Effector CD4-positive, alpha-beta T cell (primary cell): ENCODE measurements at places on chromosomes 6 and 20.

DNA sequence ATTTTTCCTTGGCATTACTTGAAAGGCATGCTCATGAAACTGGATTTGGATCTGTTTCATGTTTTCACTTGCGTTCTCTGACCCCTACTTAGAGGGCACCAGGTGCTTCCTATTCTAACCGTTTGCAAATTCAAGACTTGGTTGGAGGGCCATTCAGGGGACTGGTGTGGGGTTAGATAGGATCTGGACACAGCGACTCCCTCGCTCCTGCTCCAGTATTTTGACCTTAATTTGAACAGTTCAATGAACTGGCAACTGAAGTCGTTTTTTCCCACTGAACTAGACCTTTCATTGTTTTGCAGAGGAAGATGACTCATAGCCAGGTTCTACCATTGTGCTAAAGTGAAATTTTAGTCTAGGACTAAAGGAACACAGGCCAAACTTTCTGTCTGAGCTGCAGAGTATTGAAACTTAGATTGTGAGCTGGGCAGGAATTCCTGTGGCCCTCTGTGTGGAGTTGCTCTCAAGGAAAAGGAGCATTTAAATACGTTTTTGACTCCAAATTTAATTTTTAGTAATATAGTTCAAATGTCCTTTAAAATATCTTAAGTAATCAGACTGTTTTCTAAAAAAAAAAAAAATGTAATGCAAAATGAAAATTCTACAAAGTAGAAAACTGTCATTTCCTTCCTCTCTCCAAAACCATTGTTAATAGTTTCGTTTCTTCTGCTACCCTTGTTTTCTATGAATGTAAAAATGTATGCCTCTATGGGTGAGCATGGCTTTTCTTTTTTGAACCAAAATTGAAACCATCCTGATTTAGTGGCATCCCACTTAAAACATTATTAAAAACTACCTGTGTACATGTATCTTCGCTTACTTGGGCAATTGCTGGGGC is 64.8 kb downstream of the UTRN start:
- no peak for DNase-seq

DNA sequence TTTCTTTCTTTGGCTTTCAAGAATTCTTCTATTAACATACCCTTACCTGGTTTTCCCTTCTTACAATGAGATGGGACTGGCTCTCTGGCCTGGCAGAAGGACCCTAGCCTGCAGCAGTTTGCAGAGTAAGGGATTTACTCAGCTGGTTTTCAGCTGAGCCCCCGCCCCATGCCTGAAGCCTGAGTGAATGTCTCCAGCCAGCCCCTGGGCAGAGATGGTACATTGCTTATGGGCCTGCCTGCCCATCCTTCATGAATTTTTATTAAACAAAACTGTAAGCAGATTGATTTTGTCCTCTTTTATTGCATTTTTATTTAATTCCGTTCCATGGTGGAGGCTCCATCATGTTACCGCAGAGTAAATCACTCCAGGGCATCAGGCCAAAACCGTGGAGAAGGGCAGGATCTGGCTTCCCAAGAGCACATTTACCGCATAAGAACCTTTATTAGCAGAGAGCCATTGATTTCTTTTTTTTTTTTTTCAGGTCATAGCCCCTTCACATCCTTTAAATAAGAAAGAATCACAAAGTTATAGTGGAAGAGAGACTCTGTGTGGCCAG is 316.2 kb downstream of the DHX35 start:
- no peak for DNase-seq

DNA sequence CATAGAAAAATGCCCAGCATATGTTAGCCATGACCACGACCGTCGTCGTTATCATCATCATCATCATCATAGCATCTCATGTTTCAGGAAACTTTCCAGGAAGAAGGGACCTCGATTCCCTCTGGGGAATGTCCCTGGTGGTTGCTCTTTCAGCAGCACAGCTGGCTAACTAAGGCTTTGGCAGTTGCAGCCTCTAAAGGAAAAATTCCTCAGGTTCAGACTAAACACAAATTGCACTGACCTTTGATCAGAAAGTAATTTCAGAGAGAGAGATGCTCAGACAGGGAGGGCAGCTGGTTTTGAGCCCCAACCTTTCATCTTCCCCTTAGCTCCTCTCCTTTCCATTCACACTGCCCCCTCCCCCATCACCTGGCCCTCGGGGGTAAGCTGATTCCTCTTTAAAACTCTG is 5.6 kb upstream of the CFB start:
- no peak for DNase-seq

GRCh38 chr20:44549123-44549522 is 27.3 kb upstream of the SERINC3 start:
- DNase-seq = no peak

GRCh38 chr6:20564269-20564668 is 30.0 kb downstream of the CDKAL1 start:
- DNase-seq = no peak

GRCh38 chr20:645318-646106 is 7.5 kb downstream of the SRXN1 start:
- peak; percentile 32 for DNase-seq

GRCh38 chr6:116973976-116974375 is 96.9 kb downstream of the RFX6 start:
- DNase-seq = no peak

GRCh38 chr6:145055567-145055966 is 679.8 kb downstream of the EPM2A start:
- no peak for DNase-seq

GRCh38 chr6:15551798-15552197 is 111.0 kb downstream of the DTNBP1 start:
- no peak for DNase-seq

- DNase-seq = no peak
Observed at GRCh38 chr6:54846243-54846856, at the start of gene FAM83B. Gene FAM83B (plus strand): TSS chr6:54846771. CDS start chr6:54870247, 23,476 bp downstream.

GRCh38 chr6:13678255-13678983 is 33.2 kb downstream of the RANBP9 start:
- no peak for DNase-seq

GRCh38 chr20:57791178-57791962 is 81.6 kb upstream of the PMEPA1 start:
- no peak for DNase-seq

- no peak for DNase-seq
Observed at GRCh38 chr20:15496501-15497039, 1076.7 kb downstream of the KIF16B start.

GRCh38 chr6:1031720-1032119 is 280.2 kb upstream of the FOXQ1 start:
- DNase-seq = no peak

DNA sequence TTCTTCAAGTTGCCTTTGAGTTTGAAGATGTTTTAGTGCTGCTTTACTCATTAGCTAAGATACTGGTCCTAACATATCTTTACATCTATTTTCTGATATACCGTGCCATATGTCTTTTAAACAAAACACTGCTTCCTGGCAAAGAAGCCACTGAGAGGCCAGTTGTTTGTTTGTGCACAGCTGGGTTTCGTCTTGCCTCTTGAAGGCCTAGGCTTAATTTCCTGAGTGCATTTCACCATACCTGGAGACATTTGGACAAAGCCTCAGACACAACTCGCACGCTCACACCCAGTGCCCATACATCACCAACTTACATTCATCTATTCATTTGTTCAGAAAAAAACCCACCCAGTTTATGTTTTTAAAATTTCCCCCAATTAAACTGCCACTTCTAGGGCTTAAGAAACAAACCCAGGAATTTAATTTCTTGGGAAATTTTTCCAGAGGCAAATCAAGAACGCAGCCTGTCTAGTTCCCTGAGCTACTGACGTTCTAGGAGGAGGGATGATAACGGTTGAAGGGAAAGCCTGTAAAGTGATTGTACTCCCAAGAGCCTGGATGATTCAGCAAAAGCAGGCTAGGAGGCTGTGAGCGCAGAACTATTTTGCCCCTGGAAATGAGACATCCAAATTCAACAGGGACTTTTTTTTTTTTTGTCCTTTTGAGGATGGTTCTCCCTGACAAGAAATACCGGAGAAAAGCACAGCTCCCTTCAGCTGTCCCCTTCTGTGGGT is 77.7 kb downstream of the OLIG3 start:
- no peak for DNase-seq

DNA sequence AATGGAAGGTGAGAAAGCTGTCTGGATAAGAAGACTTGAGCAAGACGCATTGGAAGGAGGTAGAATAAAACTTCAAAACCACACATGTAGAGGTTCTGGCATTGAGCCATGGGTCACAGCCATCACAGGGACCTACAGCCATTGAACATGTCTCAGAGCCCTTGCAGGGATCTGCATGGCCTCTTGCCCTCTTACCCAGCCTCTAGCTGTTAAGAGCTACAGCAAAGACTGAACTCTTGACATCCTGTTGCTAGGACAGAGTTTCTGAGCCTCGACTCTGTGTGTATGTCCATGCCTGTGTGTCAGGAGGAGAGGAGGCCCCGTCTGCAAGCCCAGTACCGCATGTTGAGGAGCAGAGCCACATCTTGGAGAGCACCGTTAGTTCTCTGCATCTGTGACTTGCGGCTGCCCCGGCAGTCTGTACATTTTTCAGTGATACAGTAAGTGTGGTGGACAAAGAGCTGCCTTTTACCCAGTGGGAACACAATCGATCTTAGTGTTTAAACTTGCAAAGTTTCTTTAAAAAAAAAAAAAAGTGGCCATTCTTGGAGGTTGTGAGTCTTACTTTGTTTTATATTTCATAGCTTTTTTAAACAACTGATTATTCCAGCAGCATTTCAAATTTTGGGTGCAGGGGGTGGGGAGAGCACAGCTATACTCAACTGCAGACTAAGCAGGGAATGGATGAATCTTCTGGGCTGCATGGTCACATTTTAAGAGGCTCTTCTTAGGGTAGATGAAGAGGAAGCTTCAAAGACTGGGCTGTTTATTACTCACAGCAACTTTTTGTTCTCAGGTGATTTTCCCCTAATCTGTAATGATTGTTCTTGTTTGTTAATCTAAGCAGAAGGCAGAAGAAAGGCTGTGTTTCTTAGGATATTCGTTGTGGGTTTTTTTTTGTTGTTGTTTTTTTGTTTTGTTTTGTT is 88.5 kb downstream of the TBC1D7 start:
- no peak for DNase-seq

GRCh38 chr6:142339968-142340658 is 38.3 kb downstream of the ADGRG6 start:
- DNase-seq = no peak

DNA sequence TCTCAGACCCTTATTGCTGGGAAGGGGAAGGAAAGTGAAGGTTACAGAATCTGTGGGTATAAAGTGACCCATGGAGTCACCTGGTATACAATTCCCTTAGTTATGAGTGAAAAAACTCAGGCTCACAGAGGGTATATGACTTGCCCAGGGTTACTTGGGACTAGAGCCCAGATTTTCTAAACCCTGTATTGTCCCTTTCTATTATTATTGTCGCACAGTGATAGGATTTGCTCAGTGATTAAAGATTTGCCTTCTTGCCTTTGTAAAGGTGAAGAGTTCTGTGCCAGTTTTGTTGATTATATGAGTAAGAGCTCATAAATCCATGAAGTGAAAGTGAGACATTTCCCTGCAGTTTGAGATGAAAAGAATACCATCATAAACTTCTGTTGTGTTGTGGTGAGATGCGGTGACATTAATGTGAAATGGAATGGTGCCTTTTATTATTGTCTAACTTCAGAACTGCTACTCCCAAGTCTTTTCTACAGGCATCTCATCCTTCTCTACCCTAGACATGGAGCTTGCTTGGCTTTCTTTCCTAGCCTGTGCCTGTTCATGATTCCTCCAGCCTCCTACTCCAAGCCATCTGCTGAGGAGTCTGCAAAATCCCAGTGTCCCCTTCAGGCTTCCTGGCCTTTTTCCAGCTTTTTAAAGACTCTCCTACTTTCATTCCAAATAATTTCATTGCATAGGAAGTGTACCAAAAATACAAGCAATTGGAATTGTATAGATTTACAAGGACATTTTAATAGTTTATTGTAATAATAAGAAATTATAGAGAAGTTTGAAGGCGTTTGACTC is 33.5 kb upstream of the ADIG start:
- DNase-seq = no peak

DNA sequence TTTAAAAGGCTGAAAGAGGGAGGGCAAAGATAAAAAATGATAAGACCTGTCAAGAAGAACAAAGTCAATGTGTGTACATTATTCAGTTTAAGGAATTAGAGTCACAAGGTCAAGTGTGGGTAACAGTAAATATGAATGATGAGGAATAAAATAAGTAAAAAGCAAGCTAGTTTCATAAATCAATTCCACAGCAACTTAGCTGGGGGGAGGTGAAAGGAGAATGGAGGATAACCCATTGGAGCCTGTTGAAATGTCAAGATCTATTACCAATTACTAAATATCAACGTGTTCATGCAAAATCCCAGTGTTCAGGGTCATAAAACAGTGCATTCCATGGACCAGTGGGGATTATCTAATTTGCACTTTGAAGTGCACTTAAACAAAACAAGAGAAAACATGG is 242.9 kb downstream of the TBX18 start:
- no peak for DNase-seq

GRCh38 chr6:3328796-3329195 is 70.0 kb downstream of the PSMG4 start:
- DNase-seq = no peak

DNA sequence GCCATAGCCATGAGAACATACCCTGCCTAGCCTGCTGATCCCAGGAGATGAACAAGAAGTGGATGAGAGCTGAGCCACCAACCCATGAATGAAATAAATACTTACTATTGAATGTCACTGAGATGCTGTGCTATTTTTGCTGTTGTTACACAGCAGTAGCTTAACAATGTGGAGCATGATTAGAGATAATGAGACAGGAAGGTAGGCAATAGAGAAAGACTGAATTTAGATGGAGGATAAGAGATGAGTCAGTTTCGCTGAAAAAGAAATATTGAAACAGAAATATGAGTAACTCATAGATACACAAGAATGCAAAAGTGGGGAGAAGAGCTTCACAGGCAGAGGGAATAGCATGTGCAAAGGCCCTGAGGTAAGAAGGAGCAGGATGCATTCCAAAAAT is 94.9 kb upstream of the TOP1 start:
- no peak for DNase-seq

DNA sequence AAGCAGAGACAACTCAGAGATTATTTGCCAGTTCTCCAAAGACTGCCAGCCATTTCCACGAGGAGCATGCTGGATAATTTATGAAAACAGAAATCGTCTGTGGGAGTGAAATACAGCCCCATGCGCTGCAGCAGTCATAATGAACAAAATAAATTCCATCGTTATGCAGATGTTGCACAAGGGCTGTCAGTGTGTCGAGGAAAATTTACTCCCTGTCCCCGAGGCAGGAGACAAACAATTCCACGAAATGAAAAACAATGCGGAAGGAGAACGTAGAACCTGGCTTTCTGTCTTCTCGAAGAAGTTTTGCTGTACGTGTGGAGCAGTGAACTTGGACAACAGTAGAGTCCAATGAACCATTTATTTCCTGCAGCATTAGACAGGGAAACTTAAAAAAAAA is 399.4 kb downstream of the CD83 start:
- no peak for DNase-seq

DNA sequence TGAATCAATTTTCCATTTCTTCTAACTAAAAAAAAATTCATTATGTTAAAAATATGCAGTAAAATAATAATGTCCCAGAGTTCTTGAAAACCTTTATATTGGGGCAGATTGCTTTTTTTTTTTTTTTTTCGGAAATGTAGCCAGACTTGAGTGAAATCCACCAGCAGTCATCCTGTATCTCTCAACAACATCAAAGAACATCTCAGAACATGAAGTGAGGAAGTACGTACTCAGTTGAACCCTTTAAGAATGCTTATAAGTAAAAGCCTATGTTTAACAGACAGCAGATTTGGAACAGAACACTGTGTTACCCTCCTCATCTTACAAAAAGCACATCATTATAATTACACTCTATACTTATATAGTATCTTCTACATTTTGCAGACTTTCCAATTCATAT is 51.0 kb upstream of the SUPT3H start:
- no peak for DNase-seq
